NCI-H1048 (cell line): ENCODE measurements at places on chromosomes 4 and X.

DNA sequence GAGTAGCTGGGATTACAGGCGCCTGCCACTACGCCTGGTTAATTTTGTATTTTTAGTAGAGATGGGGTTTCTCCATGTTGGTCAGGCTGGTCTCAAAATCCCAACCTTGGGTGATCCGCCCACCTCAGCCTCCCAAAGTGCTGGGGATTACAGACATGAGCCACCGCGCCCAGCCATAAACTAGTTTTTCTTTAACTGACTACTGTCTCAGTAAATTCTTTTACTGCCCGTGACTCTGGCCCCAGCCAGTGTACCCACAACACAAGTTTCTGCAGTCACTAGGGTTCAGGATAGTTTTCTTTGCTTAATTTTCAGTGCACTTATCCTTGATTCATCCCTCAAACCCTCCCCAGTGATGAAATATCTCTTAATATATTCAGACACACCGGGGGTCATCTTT is 8.3 kb downstream of the SHROOM2 start:
- DNase-seq: no peak

DNA sequence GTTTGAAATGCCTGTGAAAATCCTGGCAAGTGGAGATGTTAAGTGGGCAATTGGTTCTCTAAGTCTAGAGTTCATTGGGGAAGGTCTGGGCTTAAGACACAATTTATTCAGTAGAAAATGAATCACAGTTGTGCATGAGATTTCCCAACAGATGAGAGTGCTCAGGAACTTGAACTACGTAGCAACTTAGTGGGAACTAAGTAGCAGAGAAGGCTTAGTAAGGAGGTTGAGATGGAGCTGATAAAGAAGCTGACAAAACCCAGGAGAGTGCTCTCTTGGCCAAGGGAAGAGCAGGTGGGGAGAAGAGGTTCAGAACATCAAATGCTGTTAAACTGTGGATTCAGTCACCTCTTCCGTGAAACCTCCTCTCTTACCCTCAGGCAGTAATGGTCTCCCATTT is 33.0 kb downstream of the AFF1 start:
- no peak for DNase-seq

DNA sequence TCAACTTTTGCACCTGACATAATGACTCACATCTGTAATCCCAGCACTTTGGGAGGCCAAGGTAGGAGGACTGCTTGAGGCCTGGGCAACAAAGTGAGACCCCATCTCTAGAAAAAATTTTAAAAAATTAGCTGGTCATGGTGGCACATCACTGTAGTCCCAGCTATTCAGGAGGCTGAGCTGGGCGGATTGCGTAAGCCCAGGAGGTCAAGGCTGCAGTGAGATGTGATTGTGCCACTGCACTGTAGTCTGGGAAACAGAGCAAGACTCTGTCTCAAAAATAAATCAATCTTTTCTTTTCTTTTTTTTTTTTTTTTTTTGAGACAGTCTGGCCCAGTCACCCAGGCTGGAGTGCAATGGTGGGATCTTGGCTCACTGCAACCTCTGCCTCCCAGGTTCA is 52.5 kb downstream of the NIPAL1 start:
- no peak for DNase-seq

- DNase-seq: no peak
Observed at GRCh38 chrX:2717312-2717711, 26.2 kb downstream of the CD99 start.

- no peak for DNase-seq
Observed at GRCh38 chr4:15648600-15648999, 6.6 kb downstream of the FBXL5 start.

DNA sequence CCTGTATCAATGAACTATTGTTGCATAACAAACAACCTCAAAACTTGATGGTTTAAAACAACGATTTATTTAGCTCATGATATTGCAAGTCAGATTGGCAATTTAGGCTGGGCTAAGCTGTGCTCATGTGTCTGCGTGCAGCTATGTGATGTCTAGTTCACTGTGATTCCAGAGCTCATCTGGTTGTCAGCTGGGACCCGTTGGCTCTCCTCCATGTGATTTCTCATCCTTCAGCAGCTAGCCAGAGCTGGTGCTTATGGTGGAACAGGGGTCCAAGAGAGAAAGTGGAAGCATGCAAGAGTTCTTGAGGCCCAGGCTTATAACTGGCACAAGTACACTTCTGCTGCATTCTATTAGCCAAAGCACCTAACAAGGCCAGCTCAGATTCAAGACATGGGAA is 28.8 kb upstream of the TRPC3 start:
- no peak for DNase-seq

- no peak for DNase-seq
Observed at GRCh38 chr4:2390784-2391421, 27.5 kb downstream of the ZFYVE28 start.

GRCh38 chr4:182449186-182449929 is 206.2 kb downstream of the TENM3 start:
- no peak for DNase-seq

- DNase-seq: no peak
Observed at GRCh38 chr4:65668201-65669089, 1.8 kb downstream of the EPHA5 start.

GRCh38 chr4:127134490-127134889 is 498.3 kb upstream of the INTU start:
- DNase-seq: no peak

DNA sequence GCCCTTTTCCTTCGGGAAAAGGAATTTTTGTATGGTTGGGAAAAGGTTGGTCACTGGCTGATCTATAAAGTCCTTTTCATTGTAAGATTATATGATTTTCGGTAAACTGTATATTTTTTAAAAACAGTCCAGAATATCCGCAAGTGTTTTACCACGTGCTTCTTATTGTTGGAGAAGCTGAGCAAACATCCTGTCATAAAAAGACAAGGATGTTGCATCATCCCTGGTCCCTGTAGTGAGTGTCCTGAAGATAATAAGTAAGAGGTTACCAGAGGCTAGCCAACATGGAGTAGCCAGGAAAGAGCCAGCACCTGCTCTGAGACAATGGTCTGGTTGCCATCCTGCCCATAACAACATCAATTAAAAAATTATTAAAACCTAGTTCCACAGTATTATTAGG is 5.1 kb downstream of the CXCL9 start:
- no peak for DNase-seq

DNA sequence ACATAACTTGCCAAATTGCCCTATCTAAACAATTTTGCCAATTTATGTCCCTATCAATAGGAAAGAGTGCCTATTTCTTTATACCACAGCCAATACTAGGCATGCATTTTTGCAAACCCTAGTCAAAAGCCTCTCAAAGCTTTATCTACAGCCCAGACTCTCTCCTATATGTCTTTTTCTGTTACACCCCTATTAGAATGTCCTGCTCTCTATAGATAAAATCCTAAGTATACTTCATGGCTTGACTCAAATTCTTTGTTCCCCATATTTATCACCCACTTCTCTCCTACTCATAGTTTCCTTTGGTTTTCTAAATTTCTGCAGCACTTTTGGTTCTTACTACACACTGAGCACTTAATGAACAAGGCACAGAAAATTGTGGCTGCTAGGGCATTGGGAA is 38.0 kb downstream of the NUP62CL start:
- no peak for DNase-seq

DNA sequence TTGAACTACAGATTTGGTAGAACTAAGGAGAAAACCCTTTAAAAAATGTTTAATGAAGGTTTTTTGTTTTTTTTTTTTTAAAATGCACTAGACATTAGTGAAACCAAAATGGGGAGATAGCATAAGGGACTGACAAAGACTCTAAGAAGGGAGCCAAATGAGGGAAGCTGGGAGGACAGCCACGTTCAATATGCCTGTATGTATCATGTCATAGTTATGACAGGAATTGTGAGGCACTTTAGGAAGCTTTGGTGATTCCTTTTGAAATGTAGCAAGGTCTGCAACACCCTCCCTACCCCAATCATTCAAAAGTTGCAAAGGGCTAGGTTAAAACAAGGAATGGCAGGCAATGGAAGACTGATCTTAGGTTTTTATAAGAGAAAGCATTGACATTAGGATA is 526.0 kb downstream of the TLL1 start:
- DNase-seq: no peak

- DNase-seq: no peak
Observed at GRCh38 chr4:106369456-106370060, 980 bp upstream of the GIMD1 start.

DNA sequence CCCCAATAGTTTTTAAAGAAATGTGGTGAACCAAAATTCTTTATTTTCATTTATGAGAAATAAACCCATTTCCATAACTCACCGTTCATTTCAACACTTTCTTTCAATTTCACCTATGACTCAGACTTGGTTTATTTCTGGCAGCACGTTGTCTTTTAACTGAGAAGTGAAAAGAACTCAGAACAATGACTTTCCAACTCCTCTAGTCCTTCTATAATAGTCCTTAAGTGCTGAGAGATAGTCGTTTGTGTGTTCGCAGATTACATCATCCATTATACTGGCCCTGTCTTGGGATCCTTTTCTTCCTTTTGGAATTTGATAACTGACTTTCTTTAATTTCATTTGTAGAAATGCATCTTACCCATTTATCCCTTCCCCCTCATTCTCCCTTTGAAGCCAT is 113.6 kb downstream of the GLUD2 start:
- no peak for DNase-seq

GRCh38 chrX:91279479-91279878 is 155.2 kb upstream of the PABPC5 start:
- no peak for DNase-seq

DNA sequence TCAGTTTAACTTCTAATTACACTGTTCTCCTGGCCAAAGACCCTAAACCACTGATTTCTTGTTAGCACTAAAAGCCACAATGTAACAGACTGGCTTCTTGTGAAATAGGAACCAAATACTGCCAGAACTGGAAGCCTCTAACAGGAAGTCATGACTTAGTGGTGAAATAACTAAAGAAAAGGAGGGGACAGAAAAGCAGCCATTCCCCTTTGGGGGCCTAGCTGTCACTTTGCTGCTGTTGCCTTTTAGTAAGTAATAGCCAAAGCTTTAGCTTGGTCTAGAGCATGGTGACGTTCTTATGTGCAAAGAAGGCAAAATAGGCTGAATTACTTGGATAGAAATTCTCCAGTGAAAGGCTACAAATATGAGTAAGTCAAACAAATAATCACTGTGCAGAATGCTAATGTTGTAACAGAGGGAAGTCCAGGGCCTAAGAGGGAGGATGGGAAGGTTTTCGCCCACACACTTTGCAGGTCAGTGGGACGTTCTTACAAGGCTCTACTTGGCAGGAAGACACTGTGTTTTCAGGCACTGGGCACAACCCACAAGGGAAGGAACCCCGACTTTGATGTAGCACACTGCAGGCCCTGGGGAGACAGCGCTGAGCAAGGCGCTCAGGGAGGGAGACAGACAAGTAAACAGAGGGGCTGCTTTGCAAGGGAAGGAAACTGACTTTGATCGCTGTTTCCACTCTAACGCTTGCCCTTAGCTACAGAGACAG is 16.7 kb downstream of the GAB3 start:
- no peak for DNase-seq

DNA sequence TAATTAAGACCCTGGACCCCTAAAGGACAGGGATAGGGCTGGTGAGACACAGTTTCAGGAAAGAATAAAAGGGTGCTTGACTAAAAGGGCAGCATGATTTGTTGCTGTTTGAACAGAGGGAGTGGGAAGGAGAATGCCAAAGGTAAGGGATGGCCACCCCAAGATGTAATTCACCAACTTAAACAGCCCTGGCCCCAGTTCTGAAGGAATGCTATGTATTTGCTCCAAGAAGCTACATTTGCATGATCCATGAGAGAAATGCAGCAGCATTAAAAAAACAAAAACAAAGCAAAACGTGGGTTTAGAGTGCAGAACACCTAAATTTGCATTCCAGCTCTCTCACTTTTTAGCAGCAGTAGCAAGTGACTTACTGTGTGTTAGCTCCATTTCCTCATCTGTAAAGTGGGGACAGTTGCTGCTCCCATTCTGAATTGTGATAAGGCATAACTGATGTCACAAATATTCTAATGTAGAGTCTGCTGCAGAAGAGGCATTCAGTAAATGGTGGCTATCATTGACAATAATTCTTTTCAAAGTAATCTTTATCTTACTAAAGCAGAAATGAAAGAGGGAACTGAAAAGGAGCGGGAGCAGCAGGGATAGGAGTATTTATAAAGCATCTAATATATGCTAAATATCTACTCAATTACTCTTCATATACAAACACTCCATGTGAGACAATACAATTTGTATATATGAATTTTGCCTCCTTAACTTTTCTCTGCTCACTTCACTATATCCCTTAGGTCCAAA is 115.8 kb downstream of the PPARGC1A start:
- DNase-seq: no peak

DNA sequence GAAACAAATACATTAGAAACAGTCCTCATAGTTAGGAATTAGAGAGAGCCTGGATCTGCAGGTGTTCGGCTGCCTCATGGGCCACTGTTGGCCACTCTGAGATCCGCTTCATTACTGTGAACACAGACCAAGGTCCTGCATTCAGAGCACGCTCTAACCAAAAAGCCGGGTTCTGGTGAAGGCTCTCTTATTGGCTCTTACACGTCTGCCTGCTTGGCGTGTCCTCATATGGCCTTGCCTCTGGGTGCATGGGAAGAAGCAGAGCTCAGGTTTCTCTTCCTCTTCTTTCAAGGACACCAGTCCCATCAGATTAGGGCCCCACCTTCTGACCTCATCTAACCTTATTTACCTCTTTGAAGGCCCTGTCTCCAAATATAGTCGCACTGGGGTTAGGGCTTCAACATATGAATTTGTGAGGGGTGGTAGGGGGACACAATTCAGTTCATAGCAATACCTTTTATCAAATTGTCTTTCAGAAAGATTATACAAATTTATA is 37.1 kb upstream of the ELF2 start:
- no peak for DNase-seq

GRCh38 chr4:88275516-88275915 is 8.8 kb downstream of the PPM1K start:
- no peak for DNase-seq

DNA sequence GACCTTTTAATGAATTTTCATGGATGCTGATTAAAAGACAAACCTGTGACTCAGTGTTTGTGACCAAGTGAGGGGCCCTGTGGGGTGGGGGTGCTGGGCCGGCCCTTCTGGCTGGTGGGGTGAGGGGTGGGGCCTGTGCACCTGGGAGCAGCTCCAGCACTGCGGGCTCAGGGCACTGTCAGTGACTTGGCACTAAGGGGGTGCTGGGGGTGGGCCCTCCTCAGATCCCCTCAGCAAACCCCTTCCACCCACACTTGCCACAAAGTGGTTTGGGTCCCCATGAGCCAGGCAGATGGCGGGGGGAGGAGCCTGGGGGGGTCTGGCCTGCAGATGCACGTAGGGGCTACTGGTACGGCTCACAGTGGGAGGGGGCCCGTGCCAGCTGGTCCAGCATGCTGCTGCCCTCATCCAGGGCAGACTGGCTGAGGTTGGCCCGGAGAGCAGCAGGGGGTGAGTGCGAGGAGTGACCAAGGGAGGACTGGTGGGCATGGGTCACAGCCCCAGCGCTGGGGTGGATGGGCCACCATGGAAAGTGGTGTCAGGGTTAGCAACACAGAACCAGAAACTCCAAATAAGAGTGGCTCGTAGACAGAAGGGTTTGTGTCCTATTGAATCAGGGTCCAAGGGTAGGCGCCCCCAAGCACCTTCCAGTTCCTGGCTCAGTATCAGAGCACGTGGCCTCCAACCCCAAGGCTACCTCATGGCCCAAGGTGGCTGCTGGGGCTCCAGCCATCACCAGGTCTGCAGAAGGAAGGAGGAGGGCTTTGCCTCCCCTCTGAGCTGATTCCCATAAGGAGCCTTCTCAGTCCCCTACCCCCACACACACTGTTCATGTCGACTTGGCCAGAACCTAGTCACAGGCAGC is 10.1 kb downstream of the NKX1-1 start:
- no peak for DNase-seq
